ENCODE measurements at places on chromosomes 13 and 19.
A peak's percentile ranks its signal among the peaks of the same experiment; 100 is the strongest.

- DNase-seq, result no peak
These were observed 3.7 kb downstream of the ZNF772 start for GRCh38 chr19:57473646-57474045.

DNA sequence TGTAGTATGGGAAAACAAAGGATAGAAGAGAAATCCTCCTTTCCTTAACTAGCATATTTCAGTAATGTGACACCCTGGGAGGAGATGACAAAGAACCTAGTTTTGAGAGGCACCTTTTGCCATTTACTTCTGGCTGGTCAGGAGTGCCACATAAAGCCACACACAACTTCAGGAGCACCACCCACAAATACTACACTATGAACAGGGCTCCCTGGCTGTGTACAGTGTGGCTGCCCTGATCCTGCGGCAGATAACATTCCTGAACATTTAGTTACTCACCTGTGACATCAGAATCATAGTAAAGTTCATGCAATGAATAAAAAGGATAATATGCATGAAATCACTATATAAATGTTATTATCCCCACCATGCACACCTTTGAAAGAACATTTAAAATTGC lies 17.4 kb upstream of the IRS2 start:
- DNase-seq, result no peak

GRCh38 chr19:48194041-48194843 lies 23.8 kb downstream of the ZSWIM9 start:
- DNase-seq, result no peak

DNA sequence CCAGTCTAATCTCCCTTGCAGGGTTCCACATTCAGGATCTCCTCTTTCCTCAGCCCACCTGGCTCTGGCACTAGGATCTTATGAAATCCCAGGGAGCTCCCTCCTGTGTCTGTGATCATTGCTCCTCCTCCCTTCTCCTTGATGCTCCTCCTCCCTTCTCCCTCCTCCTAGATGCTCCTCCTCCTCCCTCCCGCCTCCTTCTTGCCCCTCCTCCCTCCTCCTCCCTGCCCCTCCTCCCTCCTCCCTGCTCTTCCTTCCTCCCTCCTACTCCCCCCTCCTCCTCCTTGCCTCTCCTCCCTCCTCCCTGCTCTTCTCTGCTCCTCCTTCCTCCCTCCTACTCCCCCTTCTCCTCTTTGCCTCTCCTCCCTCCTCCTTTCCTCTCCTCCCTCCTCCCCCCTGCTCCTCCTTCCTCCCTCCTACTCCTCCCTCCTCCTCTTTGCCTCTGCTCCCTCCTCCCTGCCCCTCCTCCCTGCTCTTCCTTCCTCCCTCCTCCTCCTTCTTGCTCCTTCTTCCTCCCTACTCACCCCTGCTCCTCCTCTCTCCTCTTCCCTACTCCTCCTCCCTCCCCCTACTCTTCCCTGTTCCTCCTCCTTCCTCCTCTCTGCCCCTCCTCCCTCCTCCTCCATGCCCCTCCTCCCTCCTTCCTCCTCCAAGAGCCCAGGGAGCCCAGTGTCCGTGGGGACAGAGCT lies 14.9 kb upstream of the ZBTB7A start:
- DNase-seq, result no peak

- DNase-seq, result no peak
These were observed 67.5 kb downstream of the GNG7 start for GRCh38 chr19:2634960-2635359.

- no peak for DNase-seq
These were observed 10.6 kb downstream of the NCLN start for GRCh38 chr19:3196064-3196932.

DNA sequence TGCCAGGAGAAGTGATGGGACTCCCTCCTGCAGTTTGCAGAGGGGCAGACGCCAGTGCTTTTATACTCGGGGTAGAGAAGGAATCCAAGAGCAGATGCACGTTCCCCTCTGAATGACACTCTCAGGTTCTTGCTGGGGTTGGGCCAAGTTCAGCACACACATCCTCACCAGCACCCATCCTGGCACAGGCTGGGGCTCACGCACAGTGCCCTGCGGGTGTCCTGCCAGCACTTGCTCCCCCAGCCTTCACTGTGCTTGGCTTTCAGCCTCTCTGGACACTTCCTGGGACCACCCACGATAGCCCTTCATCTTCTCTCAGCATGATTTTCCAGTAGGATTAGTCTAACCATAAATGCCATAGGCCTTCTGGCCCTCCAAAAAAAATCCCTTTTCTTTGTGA lies 158.6 kb downstream of the ZNF536 start:
- DNase-seq, result no peak

- DNase-seq, result no peak
These were observed 188.0 kb downstream of the TDRD3 start for GRCh38 chr13:60584976-60585375.

DNA sequence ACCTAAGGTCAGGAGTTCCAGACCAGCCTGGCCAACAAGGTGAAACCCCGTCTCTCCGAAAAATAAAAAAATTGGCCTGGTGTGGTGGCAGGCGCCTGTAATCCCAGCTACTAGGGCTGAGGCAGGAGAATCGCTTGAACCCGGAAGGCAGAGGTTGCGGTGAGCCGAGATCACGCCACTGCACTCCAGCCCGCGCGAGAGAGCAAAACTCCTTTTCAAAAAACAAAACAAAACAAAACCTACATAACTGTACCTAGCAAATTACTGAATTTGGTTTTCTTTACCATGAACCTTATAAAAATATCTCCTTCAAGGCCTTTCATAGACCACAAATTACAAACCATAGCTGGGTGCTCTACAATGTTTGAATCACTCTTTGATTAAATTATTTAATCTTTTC lies 760 bp downstream of the ZNF91 start:
- DNase-seq, result peak; percentile 35

- DNase-seq, result no peak
These were observed 1044.4 kb downstream of the UQCRFS1 start for GRCh38 chr19:28168557-28168956.

DNA sequence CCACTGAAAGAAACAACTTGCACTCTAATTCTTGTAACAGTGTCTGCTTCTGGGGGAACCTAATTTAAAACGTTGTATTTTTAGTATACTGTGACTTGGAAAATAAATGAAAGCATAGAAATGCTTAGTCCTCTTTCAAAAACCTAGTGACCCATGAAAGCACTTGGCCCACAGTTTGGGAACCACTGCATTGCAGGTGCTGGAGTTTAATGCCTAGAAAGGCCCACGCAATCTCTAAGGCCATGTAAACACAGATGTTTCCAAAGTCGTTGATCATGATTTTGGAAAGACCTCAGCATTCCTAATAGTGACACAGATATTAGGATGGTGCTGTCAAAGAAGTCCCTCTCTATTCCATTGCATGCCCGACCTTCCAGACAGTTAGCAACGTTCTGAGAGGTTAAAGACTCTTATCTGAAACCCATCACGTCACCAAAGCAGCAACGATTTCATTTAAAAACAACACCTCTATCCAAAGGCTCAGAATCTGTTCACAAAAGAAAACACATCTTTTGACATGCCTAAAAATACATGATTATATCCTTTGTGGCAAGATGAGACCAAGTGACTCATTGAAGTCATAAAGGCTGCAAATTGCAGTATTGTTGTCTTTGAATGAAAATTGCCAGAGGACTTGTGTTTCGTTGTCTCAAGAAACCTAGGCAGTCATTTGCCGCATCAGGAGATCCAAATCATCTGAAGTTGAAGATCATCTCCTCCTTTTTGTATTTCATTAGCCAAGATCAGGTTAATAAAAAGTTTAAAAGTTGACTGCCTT lies 328.0 kb upstream of the ZNF507 start:
- no peak for DNase-seq

DNA sequence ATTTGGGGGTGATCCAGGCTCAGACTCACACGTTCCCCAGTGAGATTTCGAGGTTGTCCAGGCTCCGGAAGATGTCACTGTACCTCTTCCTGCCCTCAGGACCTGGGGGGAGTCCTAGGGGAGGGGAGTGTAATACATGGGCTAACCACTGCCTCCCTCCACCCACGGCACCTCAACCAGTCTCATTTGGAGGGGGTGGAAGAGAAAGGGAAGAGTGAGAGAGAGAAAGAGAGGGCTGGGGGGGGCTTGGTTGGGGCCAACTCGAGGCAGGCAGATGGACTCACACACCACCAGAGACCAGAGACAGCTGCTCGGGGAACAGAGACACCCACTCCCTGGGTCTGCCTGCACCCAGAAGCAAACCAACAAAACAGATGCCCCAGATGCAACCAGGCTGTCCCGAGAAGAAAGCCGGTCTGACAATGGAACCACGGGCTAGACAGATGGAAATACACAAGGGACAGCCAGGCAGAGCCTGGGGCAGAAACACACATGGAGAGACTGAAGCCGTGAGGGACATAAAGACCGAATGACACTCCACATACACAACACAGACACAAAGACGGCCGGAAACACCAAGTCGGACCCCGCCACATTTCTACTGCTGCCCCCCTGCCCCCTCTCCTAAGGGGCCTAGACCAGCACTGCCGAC lies 825 bp downstream of the GMIP start:
- DNase-seq, result no peak

DNA sequence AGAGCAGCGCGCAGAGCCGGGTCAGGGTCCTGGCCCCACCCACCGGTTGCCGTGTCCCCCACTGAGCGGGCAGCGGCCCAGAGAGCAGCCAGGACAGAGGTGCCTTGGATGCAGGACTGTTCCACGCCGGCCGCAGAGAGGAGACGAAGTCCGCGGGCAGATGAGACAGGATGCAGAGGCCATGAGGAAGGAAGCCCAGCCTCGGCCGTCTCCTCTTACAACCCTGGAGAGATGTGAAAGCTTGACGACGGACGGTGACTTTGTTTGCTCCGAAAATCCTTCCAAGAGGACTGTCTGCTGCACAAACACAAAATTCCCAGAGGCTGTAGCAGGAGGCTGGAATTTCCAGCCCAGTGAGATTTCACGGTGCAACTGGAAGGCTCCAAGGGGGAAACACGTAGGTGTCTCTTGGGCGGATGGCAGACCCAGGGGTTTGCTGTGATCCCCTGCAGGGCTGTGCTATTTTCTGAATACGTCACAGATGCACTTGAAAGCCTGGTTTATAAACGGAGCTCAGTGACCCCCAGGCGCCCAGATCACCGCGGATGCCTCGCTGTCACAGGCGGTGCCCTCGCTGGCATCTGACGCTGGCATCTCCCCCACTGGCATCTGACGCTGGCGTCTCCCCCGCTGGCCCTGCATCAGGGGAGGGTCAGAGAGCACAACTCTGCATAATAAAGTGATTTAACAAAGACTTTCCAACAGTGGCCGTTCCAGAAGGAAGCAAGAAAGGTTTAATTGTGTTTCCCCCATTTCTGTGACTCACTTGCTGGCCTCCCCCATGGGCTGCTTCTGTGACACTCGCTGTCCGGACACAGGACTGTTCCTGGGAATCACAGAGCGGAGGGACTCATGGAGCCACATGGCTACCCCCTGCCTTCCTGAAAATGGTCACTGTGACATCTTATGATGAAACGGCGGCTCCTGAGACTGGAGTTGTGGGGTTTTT lies 62.0 kb upstream of the C13orf46 start:
- DNase-seq, result no peak

GRCh38 chr19:33622505-33622808 lies 704 bp downstream of the CHST8 start:
- no peak for DNase-seq

DNA sequence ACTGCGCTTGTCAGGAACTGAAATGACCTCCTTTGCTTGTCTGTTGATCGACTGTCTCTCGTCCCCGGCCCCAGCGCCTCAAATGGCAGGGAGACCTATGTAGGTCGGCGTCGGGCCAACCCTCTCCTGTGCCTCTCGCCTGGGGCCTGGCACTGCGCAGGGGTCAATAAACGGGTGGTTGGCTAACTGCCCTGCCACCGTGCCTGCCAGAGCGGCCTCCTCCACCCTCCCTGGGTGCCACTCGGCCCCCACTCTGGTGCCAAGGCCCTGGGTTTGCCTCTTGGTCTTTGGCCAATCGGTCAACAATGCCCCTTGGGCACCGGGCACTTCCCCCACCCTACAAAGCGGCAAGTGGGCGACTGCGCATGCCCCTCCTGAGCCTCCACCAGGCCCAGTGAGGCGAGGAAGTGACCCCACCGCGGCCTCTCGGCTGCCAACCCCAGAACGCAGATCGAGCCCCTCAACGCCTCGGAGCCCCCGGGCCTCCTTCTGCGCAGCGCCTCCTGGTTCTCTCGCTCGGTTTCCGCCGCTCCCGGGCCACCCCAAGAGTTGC lies 1.1 kb downstream of the KEAP1 start:
- DNase-seq, result peak; percentile 52

DNA sequence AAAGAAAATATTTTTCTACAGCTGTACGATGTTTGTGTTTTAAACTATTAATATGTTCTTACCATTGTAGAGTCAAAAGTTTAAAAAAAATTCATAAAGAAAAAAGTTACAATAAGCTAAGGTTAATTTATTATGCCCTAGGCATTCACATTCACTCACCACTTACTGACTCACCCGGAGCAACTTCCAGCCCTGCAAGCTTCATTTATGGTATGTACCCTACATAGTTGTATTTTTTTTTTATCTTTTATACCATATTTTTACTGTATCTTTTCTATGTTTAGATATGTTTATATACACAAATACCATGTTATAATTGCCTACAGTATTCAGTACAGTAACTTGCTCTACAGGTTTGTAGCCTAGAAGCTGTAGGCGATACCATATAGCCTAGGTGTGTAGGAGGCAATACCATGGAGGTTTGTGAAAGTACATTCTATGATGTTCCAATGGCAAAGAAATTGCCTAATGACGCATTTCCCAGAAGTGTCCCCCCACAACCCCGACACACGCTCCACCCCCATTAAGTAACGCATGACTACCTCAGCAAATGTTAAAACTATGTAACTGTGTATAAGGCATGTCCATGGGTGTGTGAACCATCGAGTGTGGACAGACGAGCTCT lies 60.4 kb downstream of the SLITRK6 start:
- DNase-seq, result no peak

GRCh38 chr19:3274942-3275582 lies 50.6 kb downstream of the CELF5 start:
- DNase-seq, result no peak

DNA sequence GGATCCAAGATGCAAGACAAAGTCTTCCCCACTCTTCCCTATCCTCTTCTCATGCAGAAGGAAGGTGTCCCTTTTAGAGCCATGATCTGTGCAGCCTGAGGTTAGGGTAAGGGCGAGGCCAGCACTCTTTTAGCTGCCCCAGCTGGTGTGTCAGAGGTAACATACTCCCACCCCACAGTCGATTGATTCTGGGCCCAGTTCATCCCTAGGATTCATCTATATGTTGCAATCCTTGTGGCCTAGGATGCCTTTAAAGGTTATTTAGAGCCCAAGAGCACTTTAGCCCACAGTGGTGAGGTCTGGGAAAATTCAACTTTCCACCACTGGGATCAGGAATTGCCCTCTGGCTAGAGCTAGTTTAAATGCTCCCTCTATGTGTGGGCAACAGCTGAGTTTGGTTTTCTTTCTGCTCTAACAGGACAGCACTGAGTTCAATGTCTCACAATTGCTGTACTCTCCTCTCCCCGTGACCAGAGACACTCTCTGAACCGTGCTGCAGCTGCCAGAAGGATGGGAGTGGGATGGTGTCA lies 201.3 kb upstream of the SERP2 start:
- no peak for DNase-seq

- no peak for DNase-seq
These were observed 2.1 kb downstream of the KCNN4 start for GRCh38 chr19:43778651-43779050.

GRCh38 chr13:102928941-102929675 lies 83.3 kb downstream of the ERCC5 start:
- no peak for DNase-seq

All from T-helper 1 cell (primary cell).